CD4-positive, alpha-beta T cell treated with Interferon alpha-2 for 1 hour (primary cell): ENCODE measurements at places on chromosomes 6 and 20.

GRCh38 chr6:11795403-11795802 lies 16.8 kb upstream of the ADTRP start:
- DNase-seq = no peak

- no peak for DNase-seq
These were observed 28.0 kb upstream of the MLIP start for GRCh38 chr6:54083287-54083686.

- peak; percentile 36 for DNase-seq
These were observed 53.2 kb upstream of the ARG1 start for GRCh38 chr6:131519670-131520436.

- DNase-seq = no peak
These were observed 26.4 kb downstream of the MAP3K4 start for GRCh38 chr6:161017766-161018564.

DNA sequence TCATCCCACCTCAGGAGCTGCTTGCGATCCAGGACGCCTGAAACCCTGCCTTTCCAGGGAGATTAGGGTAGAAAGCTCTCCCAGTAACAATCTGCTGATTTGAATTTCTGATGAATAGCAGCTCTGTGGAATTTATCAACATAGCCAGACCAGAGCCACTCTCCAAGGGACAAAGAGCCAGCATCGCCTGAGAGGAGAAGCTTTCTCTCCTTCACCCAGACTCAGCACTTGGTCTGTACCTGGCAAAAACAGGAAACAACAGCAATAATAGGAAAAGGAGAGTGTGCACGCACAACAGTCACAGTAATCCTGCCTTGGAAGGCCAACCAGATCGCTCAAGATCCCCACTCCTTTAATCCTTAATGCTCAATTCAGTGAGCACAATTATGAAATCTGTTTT lies 22.3 kb upstream of the ROS1 start:
- no peak for DNase-seq

DNA sequence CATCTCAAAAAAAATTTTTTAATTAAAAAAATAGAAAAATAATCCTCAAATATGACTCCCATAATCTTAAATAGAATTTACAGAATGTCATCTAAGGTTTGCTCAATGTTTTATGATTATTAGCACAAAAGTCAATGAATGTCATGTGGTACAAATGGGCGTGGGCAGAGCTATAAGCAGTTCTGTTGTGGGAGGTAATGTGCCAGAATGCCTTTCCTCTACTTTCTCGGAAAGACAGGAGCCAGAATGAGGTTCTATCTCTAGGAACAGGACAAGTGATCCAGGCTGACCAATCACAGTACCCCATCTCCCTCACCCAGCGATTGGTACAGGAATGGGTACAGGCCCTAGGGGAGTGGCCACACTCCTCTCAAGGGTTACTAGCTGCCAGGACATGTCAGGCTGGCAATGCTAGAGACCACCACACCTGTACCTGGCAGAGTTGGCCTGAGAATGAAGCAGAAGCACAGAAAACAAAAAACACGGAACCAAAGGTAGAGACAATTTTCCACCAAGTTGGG lies 15.1 kb downstream of the RALGAPA2 start:
- no peak for DNase-seq

DNA sequence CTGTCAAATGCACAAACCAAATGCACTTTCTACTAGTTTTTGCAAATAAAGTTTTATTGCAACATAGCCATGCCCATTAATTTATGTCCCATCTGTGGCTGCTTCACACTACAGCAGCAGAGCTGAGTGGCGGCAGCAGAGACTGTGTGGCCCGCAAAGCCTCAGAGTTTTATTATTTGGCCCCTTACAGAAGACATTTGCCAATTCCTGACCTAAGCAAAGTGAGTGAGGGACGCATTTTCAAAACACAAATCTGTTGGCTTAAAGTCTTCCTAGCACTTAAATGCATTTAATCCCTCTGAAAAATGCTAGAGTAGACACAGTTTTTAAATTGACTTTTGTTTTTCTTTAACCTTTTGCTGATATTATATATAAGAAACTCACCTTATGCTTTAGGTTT lies 126.4 kb downstream of the PHACTR3 start:
- DNase-seq = no peak

- no peak for DNase-seq
These were observed 133.9 kb downstream of the EPM2A start for GRCh38 chr6:145601397-145601796.

DNA sequence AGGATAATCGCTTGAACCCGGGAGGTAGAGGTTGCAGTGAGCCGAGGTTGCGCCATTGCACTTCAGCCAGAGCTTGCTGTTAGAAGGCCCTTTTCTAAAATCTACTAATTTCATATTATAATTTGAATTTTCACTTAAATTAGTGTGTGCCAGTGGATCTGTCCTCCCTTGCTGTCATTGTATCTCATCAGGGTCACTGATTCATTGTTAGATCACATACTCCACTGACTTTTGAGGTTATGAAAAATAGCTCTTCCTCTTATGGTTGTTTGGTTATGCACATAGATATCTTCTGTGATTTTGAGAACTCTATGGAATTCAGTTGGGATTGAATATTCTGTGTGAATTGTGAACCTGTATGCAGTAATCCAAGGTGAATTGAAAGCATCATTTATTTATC lies 53.1 kb upstream of the TULP4 start:
- DNase-seq = no peak

DNA sequence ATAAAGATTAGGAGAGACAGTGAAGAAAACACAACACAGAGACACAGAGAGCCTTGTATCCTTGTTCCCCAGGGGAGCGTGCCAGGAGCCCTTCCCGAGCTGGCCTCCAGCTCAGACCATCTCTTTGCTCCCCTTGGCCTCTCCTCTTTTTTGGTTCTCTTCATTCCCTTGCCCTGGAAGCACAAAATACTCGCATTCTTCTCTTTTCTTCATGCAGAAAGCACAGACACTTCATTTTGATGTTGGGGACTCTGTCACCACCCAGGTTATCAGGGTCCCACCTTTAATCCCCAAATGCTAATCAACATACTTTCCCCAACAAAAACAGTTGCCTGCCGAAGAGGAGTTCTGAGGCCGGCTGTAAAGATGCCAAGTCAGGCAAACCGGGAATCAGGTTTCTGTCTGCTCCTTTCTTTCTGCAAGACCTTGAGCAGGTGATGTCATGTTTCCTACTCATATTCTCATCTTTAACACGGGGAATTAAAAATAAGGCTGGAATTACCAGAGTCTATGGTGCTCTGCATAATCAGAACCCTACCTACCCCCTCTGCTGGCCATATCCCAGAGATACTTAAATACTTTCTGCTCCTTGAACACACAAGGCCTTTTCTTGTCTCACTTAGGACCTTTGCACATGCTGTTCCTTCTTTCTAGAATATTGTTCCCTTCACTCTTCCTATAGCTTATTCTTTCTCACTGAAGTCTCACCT lies 21.7 kb downstream of the TGM6 start:
- no peak for DNase-seq

DNA sequence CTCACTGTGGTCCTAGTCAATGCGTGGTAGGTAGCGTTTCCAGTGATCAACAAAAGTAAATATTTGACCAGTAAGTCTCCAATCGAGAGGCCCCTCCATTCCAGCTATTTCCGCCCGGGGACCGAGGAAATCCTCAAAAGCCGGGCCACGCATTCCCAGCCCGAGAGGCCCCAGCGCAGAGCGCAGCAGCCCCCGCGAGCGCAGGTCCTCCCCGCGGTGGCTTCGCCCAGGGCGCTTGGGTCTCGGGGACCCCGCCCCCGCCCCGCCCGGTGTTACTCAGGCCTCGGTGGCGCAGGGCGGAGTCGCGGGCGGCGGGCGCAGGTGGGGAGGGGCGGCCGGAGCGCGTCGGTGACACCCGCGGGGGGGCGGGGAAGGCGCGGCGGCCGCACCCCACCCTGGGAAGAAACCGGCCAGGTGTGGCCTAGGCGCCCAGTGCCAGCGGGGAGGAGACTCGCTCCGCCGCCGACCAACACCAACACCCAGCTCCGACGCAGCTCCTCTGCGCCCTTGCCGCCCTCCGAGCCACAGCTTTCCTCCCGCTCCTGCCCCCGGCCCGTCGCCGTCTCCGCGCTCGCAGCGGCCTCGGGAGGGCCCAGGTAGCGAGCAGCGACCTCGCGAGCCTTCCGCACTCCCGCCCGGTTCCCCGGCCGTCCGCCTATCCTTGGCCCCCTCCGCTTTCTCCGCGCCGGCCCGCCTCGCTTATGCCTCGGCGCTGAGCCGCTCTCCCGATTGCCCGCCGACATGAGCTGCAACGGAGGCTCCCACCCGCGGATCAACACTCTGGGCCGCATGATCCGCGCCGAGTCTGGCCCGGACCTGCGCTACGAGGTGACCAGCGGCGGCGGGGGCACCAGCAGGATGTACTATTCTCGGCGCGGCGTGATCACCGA lies at the start of gene DSP:
Gene DSP, plus strand, starts transcription at position 497 of the 890 bp plus-strand sequence. Its CDS starts 245 bp downstream, at position 742.
- DNase-seq = peak; percentile 8

DNA sequence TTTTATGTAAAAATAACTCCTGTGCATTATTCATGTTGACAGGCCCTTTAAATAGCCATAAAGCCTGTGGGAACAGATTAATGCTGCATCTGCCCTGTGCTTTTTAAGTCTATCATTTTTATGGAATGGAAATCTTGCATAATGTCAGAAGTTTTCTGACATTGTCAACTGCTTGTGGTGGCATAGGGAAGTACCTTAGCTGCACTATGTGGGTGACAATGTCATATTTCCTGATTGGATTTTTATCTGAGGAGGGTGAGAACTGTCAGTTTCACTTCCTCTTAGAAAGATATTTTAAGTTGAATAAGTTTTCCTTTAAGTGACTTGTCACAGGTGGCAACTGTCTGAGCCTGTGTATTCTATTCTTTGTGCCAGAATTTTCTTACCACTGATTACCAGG lies 267.9 kb downstream of the PLCB1 start:
- DNase-seq = peak; percentile 26

DNA sequence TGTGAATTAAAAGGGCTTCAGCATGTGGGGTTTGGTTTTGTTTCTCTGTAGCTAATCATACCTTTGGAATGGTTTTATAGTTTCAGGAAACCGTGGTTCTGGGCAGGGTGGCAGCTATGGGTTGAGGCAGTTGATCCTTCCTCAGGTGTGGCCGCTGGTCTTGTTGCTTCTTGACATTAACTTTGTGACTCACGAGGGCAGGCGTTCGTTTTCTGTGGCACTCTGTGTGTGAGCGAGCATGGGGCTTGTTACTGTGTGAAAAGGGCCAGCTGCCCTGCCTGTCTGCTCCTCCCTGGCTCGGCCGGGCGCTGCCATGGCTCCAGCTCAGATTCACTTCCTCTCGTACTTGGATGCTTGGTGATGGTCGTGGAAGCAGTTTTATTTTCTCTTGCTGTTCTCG lies 16.2 kb downstream of the DNAJC5 start:
- peak; percentile 4 for DNase-seq

- no peak for DNase-seq
These were observed 51.3 kb downstream of the EFCAB8 start for GRCh38 chr20:32909896-32910571.

DNA sequence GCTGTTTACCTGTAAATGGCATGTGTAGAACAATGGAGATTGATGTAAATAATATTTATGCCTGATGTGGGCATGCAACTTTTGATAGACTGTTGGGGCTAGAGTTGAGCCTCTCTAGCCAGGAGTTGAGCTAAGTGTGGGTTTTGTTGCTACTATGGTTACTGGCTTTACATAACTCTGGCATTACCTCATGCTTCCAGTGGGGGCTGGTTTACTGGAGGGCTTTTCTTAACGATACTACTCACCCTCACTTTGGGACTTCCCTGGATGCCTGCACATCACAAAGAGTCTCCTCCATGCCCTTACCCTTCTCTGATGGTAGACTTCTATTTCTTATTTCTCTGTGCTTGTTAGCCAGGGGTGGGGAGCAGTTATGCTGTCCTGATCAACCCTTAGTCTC lies 524.6 kb upstream of the CDH4 start:
- no peak for DNase-seq

GRCh38 chr20:20037960-20038359 lies 14.3 kb downstream of the CRNKL1 start:
- no peak for DNase-seq

- DNase-seq = no peak
These were observed 107.2 kb downstream of the DACT2 start for GRCh38 chr6:168212362-168212761.

DNA sequence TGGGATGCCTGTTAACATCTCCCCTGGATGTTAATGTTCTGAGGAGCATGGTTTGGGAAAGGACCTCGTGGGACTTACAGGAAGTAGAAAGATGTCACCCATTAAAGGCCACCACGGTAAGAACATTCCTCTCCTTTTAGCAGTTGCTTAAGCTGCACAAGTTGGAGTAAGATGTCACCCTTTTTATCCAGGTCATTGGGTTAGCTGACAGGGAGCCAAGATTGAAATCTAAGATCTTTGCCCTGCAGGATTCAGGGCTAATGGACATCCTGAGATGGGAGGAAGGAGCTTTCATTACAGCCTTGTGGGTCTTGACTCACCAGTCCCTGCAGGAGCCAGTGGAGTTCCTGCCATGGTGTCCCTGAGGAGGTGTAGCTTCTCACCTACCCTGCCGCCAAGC lies 22.1 kb downstream of the PABPC1L start:
- no peak for DNase-seq
